ENCODE measurements at places on chromosomes 1 and 21. TPM values are rescaled to one million over a fixed set of nuclear protein-coding genes. Genes with fewer than 3 reads are reported as not detected.

The MEGF6 gene
- 19.9 TPM for polyA plus RNA-seq

The ACTN2 gene
- polyA plus RNA-seq, result 26.4 TPM

DNA sequence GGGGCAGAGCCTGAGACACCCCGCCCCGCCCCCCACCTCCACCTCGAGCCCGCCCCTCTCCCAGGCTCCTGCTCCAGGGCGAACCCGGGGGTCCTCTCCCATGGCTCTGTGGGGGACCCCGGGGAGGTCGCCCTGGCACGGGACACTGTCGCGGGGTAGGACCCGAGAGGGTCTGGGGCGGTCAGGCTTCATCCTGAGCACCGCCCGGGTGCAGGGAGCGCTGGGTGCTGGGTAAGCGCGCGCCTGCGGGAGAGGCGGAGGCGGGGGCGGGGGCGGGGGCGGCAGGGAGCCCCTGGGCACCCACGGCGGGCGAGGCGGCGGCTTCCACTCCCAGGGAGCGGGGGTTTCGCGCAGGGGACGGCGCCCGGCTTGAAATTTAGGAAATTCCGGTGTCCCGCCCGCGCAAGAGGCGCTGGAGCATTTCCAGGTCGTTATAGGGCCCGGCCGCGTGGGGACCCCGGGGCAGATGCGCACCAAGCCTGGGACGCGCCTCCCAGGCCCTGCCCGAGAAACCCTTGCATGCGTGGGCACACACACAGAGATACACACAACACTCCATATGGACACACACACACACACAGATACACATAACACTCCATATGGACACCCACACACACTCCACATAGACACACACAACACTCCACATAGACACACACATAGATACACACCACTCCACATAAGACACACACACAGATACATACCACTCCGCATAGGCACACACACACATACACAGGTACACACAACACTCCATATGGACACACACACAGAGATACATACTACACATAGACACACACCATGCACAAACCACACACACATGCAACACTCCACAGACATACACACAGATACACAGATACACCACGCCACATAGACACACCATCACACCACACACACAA lies 48.7 kb upstream of the SLC19A1 start:
- no peak overlapping the region for H3K27ac ChIP-seq
- no peak for DNase-seq
- peaks cover 16% of the 10 kb centered on the region for H3K27me3 ChIP-seq

DNA sequence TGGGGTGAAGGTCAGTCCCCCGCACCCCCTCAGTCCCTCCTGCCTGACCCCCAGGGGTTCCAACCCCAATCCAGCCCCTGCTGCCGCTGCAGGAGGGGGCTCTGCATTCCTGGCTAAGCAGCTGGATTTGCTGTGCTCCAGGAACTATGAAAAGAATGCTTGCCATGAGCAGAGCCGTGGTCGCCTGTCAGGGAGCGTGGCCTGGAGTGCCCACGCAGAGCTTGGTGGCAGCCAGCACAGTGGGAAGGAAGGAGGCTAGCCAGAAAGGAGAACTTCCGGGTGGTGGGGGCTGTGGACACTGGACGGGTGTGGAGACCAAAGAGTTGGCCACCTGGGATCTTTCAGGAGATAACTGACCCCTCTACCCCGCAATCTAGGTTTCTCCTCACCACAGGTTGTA lies 5.6 kb downstream of the COL8A2 start:
- H3K4me1 ChIP-seq, result peaks cover 52% of the 10 kb centered on the region
- peaks cover 14% of the 10 kb centered on the region for H3K27me3 ChIP-seq
- H3K4me3 ChIP-seq, result no peak overlapping the region
- DNase-seq, result no peak

The GABRD gene
- polyA plus RNA-seq, result 3.9 TPM

DNA sequence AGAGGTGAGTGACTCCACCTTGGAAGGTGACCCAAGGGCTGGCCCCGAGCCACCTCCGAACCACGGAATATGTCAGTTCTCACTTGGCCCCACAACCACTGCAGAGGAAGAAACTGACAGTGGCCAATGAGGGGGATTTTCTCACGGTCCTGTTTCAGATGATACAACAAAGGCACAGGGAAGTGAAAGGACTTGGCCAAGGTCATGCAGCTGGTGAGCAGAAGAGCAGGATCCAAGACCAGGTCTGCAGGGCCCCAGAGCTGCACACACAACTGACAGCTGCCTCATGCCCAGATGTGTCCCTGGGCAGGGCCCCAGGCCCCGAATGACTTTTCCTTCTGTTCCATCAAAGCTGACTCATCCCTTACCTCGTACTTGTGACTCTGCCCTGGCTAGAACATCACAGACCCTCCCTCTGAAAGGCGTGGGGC lies 25.8 kb upstream of the EVA1B start:
- no peak for DNase-seq
- peaks cover 39% of the 10 kb centered on the region for H3K4me1 ChIP-seq
- no peaks in the 10 kb centered on the region for H3K27me3 ChIP-seq
- no peak overlapping the region for H3K27ac ChIP-seq

GRCh38 chr1:151512801-151513625 lies 1.8 kb downstream of the CGN start:
- H3K4me1 ChIP-seq, result peaks cover 22% of the 10 kb centered on the region
- no peak for DNase-seq

The RXRG gene
- 18.6 TPM for polyA plus RNA-seq

The GJA9 gene
- 1.0 TPM for polyA plus RNA-seq

All from spinal cord (tissue), 10 donors.